ENCODE measurements at places on chromosomes 4 and X. TPM values are rescaled to one million over a fixed set of nuclear protein-coding genes. Genes with fewer than 3 reads are reported as not detected.

PRKG2 gene
- 2.5 TPM for total RNA-seq

MAOA gene
- 111 TPM for total RNA-seq

TRIM2 gene
- 29.9 TPM for total RNA-seq

GLUD2 gene
- 1.4 TPM for total RNA-seq

SSX3 gene
- not detected for total RNA-seq

TTC29 gene
- not detected for total RNA-seq

PHOX2B gene
- total RNA-seq, result not detected

- no peak for DNase-seq
Observed at GRCh38 chr4:152831416-152831815, 51.7 kb downstream of the ARFIP1 start.

DNA sequence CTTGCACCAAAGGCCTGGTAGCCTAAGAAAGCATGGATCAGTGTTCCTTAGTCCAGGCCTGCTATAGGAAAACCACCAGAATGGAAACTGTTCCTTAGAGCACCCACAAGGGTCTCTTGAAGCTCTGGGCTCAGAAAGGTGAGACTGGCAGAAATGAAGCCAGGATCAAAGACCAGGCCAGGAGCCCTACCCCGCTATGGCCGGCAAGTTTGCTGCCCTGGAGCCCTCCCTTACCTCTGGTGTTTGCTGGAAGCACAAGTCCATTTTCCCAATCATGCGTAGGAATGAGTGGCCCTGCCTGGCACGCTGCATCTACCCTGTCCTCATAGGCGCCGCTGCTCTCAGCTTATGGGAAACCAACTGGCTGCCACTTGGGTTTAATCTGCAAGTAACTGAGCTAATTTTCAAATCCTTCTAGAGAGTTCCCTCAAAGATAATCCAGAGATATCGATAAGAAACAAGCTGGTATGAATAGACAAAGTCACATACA lies 37.4 kb downstream of the BCOR start:
- DNase-seq, result no peak

DNA sequence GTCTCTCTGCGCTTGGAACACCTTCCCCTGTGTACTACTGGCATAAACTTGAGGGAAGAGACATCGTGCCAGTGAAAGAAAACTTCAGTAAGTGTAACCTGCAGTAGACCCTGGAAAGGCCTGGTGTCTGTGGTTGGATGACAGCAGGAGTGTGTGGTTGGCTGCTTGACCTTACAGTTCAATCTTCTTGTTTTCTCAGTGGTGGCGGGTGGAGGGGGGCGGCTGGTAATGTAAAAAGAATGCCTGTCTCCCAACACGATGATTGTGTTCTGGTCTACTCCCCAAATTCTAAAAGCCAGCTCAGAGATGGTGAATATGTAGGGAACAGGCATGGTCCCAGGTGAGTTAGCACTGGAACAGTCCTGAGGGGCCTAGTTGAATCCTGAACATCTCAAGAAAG lies 18.6 kb downstream of the PSMD10 start:
- no peak for DNase-seq

GRCh38 chr4:140742838-140743193 lies 13.4 kb downstream of the TBC1D9 start:
- DNase-seq, result no peak

DNA sequence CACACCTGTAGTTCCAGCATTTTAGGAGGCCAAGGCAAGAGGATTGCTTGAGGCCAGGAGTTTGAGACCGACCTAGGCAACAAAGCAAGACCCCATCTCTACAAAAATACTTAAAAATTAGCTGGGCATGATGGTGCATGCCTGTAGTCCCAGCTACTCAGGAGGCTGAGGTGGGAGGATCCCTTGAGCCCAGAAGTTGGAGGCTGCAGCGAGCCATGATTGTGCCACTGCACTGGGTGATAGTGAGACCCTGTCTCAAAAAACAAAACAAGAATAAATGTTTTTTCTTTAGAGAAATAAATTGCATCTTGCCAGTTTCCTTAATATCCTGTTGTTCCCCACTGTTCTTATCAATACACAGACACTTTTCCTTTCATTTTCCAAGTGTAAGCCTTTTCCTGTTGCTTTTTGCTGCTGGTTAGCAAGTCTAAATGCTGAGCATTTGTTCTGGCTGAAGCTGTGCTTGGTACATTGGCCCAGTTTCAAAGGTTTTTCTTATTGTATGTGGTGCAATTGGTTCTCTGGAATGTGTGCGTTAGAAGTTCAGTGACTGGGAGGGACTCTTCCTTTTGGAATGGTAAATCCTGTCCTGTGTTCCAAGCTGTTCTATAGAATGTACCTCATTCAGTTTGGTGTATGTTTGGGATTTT lies 98.2 kb downstream of the AFF1 start:
- DNase-seq, result no peak

GRCh38 chr4:128241425-128241913 lies 46.1 kb downstream of the PGRMC2 start:
- DNase-seq, result no peak

DNA sequence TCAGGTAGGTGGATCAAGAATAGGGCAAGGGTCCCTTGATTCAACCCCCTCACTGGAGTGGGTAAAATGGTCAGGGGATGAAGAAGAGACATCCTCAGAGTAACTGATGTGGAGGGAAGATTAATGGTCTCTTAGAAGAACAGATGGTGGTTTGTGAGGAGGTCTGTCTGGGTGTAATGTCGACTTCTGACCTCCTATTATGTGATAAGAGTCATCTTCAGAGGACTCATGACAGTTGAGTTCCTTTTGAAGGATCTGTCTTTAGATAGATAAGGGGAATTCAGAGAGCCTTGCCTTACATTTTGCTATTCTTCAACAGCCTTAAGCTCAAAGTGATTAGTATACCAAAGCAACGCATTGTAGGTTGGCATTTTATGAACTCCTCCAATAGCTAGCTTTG lies 27.1 kb upstream of the MAGEA8 start:
- DNase-seq, result no peak

- no peak for DNase-seq
Observed at GRCh38 chr4:38650133-38650532, 13.9 kb upstream of the KLF3 start.

DNA sequence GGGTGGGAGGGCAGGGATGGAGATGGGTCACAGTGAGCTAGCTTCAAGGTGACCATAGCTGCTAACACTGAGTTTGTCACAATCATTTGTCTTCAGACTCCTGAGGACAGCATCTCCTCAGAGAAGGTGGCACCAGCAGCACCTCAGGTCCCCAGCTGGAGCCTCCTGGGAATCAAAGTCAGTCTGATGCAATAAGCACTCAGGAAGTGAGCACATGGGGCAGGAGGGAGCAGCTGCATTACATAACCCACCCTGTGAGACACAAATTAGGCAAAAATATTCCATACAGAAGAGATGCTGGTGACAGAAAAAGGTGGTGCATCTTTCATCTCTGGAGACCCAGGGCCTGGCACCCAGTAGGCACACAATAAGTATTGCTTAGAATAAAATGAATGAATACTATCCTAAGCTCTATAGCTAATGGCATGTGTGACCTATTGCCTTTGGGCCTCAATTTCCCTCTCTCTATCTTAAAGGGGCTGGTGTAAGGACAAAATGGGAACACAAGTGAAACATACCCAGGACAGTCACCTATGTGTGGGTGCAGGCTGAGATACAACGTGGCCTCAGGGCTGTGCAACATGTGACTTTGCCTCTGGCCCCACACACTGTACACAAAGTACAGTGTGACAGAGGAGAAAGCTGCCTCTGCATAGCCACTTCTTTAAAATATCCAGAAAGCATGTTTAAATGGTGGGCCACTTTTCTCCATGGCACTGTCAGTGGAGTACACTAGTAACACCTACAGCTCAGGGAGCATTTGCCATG lies 37.1 kb downstream of the SLC39A8 start:
- no peak for DNase-seq

GRCh38 chr4:169618286-169618685 lies 2.1 kb upstream of the CLCN3 start:
- DNase-seq, result no peak

DNA sequence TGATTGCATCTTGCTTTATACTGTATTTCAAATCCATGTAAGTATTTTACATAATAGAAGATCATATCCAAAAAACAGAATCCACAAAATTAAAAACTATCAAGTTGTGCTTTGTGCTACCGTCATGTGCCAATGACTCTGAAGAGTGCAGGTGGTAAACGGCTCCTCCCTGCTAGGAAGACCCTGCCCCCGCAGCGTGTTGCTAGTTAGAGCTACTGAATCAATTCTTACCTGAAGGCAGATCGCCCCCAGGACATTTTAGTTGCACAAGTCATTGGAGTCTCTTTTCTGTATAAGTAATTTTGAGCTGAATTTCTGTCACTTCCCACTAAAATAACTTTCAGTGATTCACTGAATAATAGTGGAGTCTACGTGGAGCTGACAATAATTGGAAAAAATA lies 599.5 kb upstream of the ZFP42 start:
- DNase-seq, result no peak

DNA sequence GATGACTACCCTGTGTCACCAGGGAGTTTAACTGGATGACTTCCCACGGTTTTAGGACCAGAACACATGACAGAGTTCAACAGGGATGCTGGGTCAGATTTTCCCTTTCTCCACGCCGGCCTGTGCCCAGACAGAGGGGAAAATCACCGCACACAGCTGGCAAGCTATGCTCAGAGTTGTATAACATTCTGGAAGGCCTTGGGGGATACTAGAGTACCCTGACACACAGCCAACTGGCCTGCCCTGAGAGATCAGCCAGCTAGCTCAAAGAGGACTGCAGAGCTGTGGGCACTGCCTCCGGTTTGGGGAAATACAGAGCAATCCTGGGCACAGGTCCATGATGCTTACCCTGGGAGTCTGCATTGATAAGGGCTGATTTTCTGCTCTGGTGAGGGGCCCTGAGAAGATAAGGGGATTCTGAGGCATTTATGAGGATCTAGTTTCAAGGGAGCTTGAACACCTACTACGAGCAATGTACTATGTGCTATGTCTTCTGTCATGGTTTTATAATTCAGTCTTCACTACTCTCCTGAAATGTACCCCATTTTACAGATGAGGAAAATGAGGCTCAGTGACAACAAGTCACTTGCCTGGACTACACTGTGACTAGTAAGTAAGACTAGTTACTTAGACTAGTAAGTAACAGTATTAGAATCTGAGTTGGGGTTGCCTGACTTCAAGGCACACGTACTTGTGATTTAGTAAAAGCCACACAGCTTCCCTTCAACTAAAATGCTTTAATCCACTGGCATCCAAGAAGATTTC lies 14.7 kb downstream of the C4orf54 start:
- peak; percentile 80 for DNase-seq

DNA sequence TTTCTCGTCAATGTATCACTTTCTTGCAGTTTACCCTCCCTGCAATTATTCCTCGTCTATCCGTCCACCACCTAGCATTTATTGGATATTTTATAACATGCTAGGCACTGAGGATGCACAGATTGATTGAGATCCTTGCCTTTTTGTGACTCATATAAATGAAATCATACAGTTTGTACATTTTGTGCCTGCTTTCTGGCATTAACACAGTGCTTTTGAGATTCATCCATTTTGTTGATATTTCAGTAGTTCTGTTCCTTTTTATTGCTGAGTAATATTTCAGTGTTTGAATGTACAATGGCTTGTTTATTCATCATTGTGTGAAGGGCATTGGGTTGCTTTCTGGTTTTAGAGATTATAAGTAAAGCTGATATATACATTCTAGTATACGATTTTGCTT lies 841 bp downstream of the TBC1D19 start:
- DNase-seq, result no peak

DNA sequence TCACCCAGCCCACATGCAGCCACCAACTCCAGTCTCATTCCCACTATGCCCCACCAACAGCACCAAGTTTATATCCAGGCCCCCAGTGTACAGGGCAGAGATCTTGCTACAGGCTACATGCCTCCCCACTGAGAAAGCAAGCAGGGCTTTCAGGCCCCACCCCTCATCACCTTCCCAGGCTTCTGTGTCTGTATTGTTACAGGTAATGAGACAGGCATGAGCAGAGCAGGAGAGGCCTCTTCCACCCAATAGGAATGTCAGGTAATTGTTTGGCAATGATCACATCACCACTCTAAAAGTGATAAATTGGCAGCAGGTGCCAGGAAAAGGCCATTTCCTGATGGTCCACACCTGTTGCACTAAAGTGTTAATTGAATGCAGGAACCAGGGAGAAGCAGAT lies 102.5 kb downstream of the ZNF518B start:
- DNase-seq, result no peak

GRCh38 chr4:26854701-26855100 lies 5.9 kb upstream of the STIM2 start:
- DNase-seq, result no peak

- no peak for DNase-seq
Observed at GRCh38 chrX:15956681-15957080, 102.1 kb upstream of the AP1S2 start.

DNA sequence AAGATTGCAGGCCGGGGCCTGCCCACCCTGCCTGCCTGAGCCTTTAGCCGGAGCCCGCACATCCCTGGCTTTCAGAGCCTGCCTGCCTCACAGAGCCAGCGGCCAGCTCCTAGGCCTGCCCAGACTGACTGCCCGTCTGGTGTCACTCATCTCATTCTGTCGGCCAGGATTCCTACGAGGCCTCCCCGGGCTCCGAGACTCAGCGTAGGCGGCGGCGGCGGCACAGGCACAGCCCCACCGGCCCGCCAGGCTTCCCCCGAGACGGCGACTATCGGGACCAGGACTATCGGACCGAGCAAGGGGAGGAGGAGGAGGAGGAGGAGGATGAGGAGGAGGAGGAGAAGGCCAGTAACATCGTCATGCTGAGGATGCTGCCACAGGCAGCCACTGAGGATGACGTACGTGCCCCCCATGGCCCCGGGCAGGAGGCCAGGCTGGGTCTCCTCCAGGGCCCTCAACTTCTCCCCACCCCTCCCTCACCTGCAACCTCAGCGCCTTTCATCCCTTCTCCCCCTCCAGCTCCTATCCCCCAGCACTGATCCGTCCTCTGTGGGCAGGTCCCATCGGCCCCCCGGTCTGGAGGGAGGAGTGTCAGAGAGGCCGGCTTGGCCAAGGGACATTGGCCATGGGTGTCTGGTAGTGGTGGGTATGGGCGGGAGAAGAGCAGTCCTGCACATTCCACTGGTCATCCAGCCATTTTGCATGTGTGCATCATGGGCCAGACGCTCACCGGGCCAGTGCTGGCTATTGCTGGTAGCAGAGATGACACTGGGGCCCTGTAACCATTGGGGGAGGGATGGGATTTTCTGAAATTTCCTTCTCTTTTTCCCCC lies 22.6 kb upstream of the UBA1 start:
- no peak for DNase-seq

DNA sequence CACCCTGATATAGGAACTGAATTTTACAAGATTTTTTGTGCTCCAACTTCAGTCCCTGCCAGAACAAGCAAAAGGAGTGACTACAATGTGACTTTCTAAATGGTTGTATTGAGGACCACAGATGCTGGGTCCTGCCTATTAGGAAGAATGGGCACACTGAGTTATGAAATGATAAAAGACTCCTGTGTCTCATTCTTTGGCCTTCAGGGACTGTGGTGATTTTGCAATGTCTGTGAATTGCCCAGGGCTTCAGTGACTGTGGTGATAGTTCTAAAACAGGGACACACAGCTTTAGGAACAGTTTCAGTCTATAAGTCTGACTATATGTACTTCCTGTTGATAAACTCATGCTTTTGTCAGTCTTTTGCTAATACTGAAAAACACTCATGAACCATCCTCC lies 210.2 kb downstream of the DMD start:
- DNase-seq, result no peak

- DNase-seq, result no peak
Observed at GRCh38 chr4:123889507-123889906, 492.9 kb downstream of the SPRY1 start.

Measured in right atrium auricular region (tissue), 2 donors.